Spinal cord (tissue), 10 donors: ENCODE measurements at places on chromosomes 2 and 18.

DNA sequence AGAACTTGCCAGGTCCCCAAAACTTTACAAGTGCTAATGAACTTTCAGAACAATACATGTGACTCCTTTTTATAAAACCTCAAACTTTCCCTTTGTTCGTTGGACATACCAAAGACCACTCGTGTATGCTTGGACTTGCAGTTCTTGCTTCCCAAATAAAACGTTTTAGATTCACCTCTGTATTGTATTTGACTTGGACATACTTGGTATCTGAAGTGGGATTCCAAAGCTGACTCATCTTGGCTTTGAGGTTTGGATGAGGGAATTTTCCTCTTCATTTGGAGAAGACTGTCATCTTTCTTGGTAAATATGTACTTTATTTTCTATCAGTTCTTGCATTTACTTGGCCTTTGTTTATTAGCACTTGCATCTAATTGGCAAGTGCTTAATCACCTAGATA, 8.0 kb upstream of the CYB5A start:
- no peak for DNase-seq

DNA sequence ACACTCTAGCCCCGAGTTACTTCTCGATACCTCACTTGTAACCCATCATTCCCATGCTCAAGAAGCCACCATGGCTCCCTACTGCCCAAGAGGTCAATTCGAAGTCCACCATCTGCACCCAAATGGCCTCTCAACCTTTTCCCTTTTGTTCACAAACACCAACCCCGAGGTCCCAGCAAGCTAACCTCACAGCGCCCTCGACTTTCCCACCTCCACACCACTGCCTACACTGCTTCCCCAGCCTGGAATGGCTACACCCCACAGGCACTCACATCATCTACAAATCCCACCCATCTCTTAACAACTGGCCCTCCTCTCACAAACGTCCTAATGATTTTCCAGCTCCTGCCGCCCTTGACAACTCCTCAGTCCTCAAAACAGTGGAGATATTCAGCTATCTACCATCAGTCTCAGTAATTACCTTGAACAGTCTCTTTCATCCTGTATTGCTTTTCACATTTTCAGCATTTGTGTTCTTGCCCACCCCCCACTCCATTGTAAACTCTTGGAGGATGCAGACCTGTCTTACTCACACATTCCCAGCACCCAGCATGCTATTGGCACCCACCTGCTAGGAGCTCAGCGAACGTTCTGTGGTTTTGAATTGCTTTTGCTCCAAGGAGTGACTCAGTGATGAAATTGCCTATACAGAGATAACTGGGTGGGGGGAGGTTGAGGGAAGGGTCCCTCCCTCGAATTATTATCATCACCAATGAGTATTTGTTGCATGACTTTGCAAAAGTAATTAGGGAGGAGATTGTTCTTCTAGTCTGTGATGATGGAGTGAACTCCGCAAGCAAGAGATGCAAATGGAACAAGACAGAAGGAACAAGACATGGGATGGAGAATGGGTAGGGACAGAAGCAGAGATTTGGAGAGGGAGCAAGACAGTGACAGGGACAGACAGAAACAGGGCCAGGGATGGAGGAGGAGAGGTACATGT, 106.8 kb downstream of the CYP26B1 start:
- no peak for DNase-seq

DNA sequence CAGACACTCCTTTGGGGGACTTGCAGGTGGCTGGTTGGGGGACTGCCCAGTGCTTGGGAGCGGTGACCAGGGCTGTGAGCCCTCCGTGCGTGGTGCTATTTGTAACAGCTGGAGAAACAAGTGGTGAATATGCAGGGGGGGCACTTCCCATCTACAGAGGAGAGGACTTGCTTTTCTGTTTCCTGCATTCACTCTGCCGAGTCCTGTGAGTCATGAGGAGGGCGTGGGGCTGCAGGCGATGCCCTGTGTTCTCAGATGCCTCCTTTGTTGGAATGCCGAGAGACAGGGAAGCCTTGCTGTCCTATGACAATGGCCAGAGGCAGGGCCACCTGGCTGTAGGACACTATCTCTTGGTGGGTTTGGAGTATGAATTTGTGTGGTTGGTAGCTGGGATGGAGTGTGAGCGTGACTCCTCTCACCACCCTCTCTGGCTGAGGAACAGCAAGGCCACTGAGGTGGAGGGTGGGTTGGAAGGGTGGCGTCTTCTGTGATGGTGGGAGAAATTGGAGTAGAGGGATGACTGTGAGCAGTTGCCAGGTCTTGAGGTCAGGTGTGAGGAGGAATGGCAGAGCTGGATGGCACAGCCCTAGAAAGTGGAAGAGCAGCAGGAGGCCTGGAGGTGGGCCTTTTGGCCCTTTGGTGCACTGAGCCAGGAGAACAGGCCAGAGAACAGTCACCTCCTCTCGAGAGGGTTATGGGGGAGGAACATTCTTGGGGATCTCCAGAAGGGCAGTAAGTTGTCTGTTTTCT, 24.3 kb downstream of the FHOD3 start:
- DNase-seq = no peak

- no peak for DNase-seq
These were observed at the start of gene DLGAP1 for GRCh38 chr18:4455113-4455811. Gene DLGAP1 (minus strand): TSS chr18:4455307.

DNA sequence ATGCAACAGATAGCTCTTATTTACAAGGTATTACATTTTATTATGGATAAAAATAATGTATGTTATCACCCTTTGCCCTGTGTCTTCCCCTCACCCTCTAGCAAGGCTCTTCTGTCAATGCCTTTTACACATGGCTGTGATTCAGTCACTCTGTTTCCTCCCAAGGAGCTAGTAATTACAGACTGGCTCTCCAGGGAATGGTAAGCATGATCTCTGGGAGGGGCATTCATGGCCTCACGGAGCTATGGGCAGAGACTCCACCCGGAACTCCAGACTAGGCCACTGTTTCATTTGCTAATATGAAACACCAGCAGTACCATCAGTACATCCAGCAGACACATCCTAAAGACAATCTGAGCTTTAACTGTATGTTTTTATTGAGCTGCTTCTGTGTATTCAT, 410.9 kb upstream of the CYRIA start:
- DNase-seq = no peak
